ENCODE measurements at places on chromosomes 3 and 15. TPM values are rescaled to one million over a fixed set of nuclear protein-coding genes. Genes with fewer than 3 reads are reported as not detected.

GOLGB1 gene
- 31.3 TPM for total RNA-seq

GRCh38 chr3:122689587-122689986 is 8.9 kb downstream of the PARP14 start:
- no peaks in the 10 kb centered on the region for H3K27me3 ChIP-seq
- H3K36me3 ChIP-seq, result peaks cover 11% of the 10 kb centered on the region
- H3K4me1 ChIP-seq, result no peaks in the 10 kb centered on the region
- no peak overlapping the region for H3K4me3 ChIP-seq
- H3K27ac ChIP-seq, result no peak overlapping the region

GRCh38 chr15:93854088-93854487 is 377.3 kb upstream of the MCTP2 start:
- H3K36me3 ChIP-seq, result no peaks in the 10 kb centered on the region
- no peaks in the 10 kb centered on the region for H3K4me1 ChIP-seq
- H3K27ac ChIP-seq, result no peak overlapping the region
- no peak for DNase-seq

DNA sequence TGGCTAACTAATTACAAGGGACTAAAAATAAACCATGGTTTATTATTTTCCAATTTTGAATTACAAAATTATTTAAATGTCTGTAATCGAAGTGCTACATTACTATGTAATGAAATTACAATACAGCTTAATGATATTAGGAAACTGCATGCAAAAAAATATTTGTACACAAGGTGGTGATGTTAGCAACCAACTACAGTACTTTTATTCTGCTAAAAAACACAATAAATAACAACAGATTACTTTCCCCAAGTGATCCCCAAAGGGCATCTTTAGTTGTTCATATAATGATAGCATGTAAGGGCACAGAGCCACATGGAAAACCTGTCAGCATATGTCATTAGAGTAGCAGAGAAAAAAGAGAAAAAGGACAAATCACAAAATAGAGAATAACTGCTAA is 147.5 kb upstream of the SOX2 start:
- no peak overlapping the region for H3K4me3 ChIP-seq
- DNase-seq, result no peak
- H3K36me3 ChIP-seq, result no peaks in the 10 kb centered on the region
- H3K27me3 ChIP-seq, result peaks cover 54% of the 10 kb centered on the region
- H3K4me1 ChIP-seq, result no peaks in the 10 kb centered on the region
- H3K27ac ChIP-seq, result no peak overlapping the region

DNA sequence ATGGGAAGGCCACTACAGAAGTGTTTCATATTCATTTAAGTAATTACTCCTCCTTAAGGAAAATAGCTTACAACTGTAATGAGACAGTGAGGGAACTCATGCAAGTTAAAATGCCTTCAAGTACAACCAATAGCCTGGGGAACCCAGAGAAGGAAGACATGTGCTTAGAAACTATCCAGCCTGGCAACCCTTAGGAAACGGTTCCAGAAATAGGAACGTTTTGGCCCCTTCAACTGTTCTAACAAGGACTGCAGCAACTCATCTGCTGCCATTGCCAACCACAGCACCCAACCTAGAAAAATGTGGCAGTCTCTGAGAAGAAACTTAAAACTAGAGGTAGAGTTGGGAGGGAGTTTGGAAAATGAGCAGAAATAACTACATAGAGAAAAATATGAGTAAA is 147.5 kb upstream of the STRIT1 start:
- H3K4me1 ChIP-seq, result no peaks in the 10 kb centered on the region
- no peaks in the 10 kb centered on the region for H3K27me3 ChIP-seq
- no peak overlapping the region for H3K27ac ChIP-seq
- no peaks in the 10 kb centered on the region for H3K36me3 ChIP-seq
- no peak overlapping the region for H3K4me3 ChIP-seq

DNA sequence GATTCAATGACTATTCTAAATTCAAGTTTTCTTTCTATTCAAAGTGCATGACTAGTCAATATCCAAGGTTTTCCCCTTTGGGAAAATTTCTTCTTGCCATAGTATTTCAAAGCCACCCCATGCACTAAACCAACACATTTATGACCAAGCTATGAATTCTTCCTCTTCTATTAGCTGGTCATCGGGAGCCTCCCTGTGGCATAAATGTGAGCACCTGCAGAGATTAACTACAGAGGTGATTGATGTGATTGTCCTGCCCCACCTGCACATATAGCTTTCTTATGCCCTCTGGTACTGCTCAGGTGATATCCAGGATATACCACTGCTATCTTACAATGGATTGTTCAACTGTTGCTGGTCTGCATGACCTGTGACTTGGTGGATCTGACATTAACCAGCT is 694.9 kb downstream of the ZBBX start:
- no peak for DNase-seq
- H3K4me1 ChIP-seq, result no peaks in the 10 kb centered on the region
- H3K4me3 ChIP-seq, result no peak overlapping the region
- no peaks in the 10 kb centered on the region for H3K36me3 ChIP-seq
- no peak overlapping the region for H3K27ac ChIP-seq

Measured in HCT116 (cell line).